Fibroblast of the aortic adventitia (primary cell): ENCODE measurements at places on chromosomes 11 and 22. TPM values are rescaled to one million over a fixed set of nuclear protein-coding genes. Genes with fewer than 3 reads are reported as not detected.
A peak's percentile ranks its signal among the peaks of the same experiment; 100 is the strongest.

DNA sequence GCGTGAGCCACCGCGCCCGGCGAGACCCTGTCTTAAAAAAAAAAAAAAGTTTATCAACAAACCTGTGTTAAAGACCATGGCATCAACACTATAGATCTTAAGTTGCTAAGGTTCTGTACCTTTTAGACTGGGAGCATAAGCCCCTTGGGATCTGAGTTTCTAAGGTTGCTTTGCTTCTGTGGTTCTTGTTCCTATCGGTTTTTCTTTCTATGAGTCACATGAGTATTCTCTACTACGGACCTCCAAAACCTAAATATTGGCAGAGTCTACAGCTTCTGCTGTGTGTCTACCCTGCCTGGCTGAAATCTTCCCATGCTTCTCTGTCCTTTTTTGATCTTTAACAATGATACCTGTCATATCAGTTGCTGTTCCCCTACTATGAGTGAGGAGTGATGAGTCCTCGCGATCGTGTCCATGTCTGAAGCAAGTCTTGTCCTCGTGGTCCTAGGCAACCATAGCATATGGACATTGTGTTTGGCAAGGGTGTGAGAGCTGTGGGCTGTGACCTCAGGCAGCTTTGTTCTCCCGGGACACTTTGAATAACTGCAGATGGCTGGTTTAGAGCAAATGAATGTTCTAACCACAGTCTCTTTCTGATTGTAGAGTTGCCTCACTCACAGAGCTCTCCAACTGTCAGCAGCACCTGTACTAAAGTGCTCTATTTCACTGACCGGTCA is 9.0 kb upstream of the DLAT start:
- DNase-seq, result peak; percentile 53

DNA sequence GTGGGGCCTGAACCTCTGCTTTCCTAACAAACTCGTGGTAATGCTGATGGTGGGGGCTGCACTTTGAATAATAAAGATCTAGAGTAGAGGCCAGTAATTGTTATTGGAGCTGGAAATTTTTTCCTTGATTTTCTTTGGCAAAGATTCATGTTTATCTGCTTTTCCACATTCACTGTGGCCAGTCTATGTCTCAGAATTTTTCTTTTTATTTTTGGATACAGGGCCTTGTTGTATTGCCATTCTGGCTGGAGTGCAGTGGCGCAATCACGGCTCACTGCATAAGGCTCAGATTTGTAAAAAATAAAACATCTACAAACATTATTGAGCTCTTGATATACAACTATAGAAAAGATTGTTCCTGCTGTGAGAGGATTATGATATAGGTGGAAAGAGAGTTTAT is 1.6 kb downstream of the TMEM135 start:
- DNase-seq, result peak; percentile 64

DNA sequence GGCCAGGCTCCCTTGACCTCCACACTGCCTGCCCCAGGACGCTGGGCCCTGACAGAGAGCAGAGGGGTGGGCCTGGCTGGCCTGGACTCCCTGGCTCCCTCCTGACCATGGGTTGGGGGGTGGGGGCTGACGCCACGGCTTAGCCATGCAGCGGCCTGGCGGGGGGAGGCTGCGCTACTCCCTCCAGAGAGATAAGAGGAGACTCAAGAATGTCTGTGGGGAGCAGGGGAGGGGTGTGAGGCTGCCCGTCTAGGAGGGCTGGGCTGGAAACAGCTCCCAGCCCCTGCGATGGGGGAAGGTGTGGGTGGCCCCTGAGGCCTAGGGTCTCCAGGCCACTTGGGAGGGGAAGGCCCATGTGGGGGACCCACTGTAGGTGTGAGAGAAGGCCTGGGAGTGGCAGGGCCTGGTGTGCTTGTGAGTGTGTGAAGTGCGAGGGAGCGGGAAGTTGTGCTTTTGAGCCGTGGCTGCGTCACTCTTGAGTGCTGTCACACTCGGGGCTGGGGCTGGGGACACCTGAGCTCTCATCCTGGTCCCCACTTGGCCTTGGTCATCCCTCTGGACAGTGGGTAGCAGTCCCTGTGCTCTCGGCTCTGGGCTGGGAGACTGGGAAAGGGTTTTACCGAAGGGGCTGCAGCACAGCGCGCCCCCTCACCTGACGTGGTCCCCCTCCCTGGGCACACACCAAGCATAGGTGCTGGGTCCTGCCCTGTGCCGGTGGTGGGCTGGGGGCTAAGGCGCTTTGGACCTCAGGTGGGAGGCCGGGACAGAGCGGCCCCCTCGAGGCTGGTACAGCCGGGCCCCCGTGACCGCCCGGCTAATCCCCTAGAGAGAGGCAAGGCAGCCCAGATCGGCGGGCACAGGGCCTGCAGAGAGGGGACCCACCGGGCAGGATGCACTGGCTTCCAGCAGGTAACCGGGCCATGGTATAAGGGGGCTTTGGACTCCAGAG is 2.4 kb downstream of the MYRF start:
- DNase-seq, result no peak

- DNase-seq, result peak; percentile 13
Measured at GRCh38 chr11:112694813-112695212, 266.4 kb upstream of the NCAM1 start.

- no peak for DNase-seq
Measured at GRCh38 chr11:45272701-45273100, 13.4 kb downstream of the SYT13 start.

GRCh38 chr11:130551388-130551787 is 102.9 kb downstream of the ADAMTS15 start:
- no peak for DNase-seq

DNA sequence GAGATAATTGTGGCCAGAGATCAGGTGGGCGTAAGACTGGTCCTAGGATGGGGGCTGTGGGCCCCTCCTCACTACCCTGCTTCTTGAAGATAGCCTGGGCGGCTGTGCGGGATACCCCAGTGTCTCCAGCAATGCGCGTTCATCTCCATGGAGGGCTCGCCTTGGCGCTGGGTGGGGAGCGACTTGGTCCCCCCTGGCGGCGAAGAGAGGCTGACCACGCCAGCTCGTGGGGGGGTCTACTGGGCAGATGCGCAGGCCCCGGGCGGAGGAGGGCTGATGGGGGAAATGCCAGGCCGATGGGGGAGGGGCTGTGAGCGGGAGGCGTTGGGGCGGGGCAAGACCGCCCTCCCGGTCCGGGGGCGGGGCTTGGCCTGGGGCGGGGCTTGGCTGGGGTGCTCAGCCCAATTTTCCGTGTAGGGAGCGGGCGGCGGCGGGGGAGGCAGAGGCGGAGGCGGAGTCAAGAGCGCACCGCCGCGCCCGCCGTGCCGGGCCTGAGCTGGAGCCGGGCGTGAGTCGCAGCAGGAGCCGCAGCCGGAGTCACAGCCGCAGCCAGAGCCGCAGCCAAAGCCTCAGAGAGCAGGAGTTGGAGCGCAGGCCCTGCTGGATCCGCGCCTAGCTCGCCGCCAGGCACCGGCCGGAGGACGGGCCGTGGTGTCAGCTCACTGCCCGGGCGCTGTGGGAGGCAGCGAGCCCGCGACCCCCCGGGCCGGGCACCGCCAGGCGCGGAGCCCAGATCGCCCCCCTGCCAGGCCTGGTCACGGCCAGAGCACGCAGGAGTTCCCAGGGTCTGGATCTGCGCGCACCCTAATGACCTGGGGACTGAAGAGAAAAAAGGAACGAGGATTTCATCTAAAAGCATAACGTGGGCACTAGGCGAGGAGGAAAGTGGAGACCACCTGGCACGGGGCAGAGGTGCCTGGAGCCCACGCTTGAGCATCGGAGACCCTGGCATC is at the start of gene SLC35E4:
Gene SLC35E4, plus strand, starts transcription at position 509 of the 953 bp plus-strand sequence. CDS start 670 bp downstream, outside the sequence.
- peak; percentile 84 for DNase-seq

- no peak for DNase-seq
Measured at GRCh38 chr11:22497474-22497873, 128.1 kb downstream of the FANCF start.

DNA sequence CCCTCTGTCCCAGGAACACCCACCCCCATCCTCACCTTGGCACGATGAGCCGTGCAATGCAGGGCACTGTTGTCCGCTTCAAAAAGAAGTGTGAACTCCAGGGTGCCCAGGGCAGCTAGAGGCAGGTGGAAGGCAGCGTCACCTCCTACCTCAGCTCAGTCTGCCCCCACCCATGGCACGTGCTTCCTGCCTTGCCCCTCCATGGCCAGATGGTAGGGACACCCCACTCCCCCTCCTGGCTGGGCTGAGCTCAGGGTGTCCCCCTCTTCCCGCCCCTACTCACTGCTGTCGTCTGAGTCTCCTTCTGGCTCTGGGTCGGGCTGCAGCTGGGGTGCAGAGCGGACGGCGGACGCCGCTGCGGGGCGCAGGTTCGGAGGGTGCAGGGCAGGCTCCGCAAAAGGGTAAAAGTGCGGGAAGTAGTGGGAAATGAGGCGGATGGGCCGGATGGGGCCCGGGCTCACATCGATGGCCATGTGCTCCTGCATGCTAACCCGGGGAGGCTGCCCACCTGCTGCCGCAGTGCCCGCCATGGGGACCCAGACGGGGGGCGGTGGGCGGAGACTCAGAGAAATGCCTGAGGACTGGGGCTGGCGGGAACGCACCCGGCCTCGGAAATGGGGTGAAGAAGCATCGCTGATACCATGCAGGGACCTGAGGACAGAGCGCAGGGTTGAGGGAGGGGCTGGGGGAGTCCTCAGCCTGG is 9.1 kb downstream of the NDUFV1 start:
- no peak for DNase-seq

GRCh38 chr22:46107753-46108563 is 42.4 kb upstream of the PPARA start:
- no peak for DNase-seq

GRCh38 chr11:16804104-16804947 is 65.9 kb downstream of the C11orf58 start:
- peak; percentile 62 for DNase-seq

DNA sequence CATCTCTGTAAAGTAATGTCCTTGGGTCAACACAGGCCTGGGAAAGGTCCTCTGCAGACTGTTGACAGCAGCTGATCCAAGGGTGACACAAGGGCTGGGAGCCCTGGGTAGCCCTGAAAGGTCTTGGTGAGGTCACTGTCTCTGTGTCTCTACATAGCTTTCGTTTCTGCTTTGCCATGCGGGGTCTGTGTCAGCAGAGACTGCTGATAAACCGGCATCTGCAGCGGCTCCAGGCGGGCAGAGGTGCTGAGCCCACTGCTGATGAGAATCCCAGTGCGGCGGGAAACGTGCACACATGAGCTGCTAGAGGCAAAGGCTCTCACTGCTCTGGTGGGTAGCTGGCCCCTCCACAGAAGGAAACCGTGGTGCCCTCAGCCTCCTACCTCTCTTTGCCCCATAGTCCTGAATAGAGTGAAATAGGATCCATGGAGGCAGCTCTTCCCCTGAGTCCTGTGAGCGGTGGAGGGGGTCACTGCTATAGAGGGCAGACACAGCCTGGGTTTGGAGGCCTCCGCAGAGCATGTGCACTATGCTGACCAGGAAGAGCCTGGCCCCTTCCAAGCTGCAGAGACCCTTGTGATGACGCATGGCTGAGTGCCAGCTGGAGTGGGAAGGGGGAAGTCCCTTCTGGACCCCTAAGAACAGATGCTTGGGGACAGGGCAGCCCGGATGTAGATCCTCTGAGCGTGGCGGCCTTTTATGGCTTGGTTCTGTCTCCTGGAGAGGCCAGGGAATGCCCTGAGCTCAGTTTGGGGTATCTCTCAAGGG is 17.8 kb upstream of the ST3GAL4 start:
- DNase-seq, result no peak

- DNase-seq, result no peak
Measured at GRCh38 chr11:77198440-77198849, 70.4 kb downstream of the MYO7A start.

Gene OR52I2
- total RNA-seq, result not detected in 2 replicates

Gene FXYD6
- total RNA-seq, result 0.98 and 1.3 TPM in 2 replicates

Gene OR4D5
- total RNA-seq, result not detected in 2 replicates

Gene TMEM126B
- 89.9 and 112 TPM in 2 replicates for total RNA-seq

Gene TSPAN32
- under 0.01 and 0.33 TPM in 2 replicates for total RNA-seq

Gene MAPK8IP2
- total RNA-seq, result 0.27 and 1.1 TPM in 2 replicates

Gene LDHAL6A
- not detected in 2 replicates for total RNA-seq

Gene ZBTB16
- 0.27 and 0.41 TPM in 2 replicates for total RNA-seq

Gene ZBTB3
- total RNA-seq, result 4.2 and 13.4 TPM in 2 replicates

Gene RAG1
- total RNA-seq, result 0.45 and 1.1 TPM in 2 replicates

Gene LMNTD2
- 0.36 TPM in 1 of 2 replicates, not detected in the other for total RNA-seq

Gene SHISAL1
- total RNA-seq, result 0.98 and 11.4 TPM in 2 replicates
